Peyer's patch (tissue), 4 donors: ENCODE measurements at places on chromosomes 12 and 14. TPM values are rescaled to one million over a fixed set of nuclear protein-coding genes. Genes with fewer than 3 reads are reported as not detected.

FOXM1 gene
- 7.2 TPM for total RNA-seq

DNA sequence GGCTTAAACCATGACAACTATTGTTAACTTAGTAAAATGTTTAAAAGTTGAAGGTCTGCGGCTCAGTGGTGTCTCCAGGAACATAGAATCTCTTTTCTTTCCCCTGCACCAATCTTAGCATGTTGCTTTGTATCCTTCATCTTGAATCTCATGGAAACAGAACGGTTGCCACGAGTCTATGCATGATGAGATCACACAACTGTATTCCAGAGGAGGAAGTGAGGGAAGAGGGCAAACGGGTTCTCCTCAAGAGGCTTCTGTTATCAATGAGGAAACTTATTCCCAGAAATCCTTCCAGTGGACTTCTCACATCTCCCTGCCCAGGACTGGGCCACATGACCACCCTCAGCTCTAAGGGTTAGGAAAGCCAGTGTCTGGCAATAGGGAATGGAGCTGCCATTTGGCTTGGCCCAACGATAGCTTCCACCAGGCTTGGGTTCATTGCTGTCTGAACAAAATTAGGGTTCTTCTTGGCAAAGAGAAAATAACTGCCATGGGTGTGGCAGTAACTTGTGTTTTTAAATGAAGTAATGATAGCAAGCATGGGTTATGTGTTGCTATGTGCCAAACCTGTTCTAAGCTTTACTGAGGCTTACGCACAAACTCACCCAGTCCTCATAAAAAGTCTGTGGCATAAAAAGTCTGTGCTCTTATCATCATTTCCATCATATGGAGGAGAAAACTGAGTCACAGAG is 17.4 kb downstream of the PLXNC1 start:
- no peak for DNase-seq

GRCh38 chr12:11877869-11878780 is 192.6 kb upstream of the BCL2L14 start:
- no peak for DNase-seq

DNA sequence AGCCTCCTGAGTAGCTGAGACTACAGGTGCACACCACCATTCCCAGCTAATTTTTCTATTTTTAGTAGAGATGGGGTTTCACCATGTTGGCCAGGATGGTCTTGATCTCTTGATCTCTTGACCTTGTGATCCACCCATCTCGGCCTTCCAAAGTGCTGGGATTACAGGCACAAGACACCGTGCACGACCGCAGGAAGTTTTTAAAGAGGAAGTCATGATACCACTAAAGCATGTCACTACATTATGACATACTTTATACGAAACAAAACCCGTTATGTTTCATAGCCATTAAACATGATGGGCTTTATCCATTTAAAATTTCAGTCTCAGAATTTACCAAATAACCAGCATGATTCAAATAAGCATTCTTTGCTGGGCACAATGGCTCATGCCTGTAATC is 83.8 kb upstream of the DUSP6 start:
- DNase-seq, result no peak

GRCh38 chr14:93655078-93655750 is 133.1 kb downstream of the PRIMA1 start:
- no peak for DNase-seq

GRCh38 chr12:64506955-64507354 is 55.0 kb downstream of the TBK1 start:
- no peak for DNase-seq

DNA sequence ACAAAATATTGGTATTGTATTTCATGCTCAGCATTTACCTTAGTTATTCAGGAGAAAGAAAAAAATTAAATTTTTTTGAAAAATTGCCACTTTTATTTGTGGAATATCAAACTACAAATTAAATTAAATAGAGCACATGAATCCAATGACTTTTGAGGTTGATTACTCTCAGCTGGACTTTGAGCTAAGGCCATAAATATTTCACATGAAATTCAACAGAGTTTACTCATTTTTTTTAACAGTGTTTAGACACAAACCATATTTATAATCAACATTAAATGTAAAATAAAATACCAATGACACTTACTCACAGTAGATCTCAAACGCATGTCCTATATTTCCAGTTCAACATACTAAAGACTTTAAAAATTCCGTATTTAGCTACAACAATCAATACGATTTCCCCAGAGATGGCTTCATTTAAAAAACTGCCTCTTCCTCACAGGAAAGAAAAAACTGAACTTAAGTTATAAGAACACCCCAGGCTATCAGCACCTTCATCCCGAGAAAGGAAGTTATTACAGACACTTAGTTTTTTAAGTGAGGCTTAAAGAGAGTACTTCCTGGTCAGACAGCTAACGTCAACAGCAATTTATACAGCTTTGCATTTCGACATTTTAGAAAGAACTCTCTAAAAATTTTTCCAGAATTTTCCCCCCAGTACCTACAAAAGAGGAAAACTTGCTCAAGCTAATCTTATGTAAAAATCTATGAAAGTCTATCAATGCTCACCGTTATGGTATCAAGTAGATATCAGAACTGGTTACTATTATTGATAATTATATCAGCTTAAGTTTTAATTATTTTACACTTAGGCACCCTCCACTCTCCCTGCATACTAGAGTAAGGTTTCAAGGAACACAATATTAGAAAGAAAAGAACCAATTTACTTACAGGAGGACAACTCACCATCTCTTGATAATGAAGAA is 13.8 kb downstream of the TAOK3 start:
- DNase-seq, result no peak

DNA sequence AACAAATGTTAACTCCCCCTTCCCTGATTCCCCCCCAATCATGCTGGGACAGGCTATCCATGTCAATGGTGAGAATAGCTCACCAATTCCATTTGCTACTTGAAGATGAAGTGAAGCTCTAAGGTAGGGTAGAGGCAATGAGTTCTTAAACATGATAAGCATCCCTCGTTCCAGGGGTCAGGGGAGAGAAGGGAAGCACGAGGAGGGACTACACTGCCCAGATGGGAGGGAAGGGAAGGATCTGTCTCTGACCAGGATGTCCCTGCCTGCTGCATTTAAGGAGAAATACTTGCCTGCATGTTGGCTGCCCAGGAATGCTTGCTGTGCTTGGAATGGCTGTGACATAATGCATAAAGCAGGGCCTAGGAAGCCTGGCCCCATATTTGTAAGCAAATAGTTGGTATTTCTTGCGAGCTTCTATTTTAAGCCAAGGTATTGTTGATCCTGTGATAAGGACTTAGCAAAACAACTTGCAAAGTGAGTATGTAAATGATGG is 155.1 kb downstream of the CEP83 start:
- DNase-seq, result no peak

GRCh38 chr14:24920265-24921075 is 129.5 kb downstream of the STXBP6 start:
- no peak for DNase-seq
